ENCODE measurements at places on chromosomes 2 and 18.

DNA sequence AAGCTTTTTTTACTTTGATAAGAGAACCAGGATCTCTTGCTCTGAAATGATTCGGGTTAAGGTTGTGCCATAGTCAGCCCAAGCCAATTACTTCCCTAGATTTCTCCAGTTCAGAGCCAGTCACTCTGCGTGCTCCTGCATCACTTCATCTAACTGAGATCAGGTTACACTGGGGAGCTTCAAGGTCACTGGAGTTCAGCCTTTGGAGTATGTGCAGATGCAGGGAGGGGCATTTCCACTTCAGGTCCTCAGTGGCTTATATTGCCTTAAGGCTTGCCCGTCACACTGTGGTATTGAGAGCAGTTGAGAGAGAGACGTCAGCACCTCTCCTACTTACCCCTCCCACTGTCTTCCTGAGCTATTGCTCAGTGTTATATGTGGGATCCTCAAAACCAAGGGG is 317.8 kb downstream of the EPHA4 start:
- DNase-seq: no peak

DNA sequence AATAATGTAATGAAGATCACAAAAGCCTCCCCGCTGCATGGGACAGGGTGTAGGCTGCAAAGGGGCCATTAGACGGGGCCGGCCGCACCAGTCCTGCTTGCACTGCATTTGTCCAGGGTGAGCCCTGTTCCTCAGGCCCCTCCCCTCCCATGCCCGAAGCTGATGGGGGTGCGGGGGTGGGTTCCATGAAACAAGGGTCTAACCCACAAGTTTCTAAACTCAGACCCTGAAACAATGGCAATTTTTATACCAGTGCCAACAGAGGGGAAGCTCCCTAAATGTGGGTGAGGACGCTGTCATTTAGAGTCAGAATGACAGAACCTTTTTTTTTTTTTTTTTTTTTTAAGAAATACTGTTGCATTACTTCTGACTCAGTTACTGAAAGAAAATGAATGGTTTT is 39.7 kb downstream of the HS6ST1 start:
- no peak for DNase-seq

DNA sequence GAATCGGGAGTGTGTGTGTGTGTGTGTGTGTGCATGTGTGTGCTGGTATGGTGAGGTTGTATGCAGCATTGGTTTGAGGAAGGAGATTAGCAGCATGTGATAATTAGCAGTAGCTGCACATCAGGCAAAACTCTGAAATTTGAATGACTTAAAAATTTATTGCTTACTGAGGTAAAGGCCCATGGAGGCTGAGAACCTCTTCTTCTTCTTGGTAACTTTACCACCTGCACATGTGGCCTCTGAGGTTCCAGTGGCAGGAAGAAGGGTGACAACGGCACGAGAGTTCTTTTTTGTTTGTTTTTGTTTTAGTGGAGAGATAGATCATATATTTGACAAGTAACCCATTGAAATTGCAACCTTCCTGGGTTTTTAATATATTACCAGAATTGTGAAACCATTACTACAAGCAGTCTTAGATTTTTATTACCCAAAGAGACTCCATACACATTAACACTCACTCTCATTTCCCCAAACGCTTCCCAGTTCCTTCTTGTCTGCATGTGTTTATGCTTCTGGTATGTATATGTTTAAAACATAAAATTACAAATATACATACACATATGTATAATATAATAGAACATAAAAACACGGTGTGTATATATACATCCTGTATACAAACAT is 292.1 kb downstream of the PTGR3 start:
- DNase-seq: no peak

DNA sequence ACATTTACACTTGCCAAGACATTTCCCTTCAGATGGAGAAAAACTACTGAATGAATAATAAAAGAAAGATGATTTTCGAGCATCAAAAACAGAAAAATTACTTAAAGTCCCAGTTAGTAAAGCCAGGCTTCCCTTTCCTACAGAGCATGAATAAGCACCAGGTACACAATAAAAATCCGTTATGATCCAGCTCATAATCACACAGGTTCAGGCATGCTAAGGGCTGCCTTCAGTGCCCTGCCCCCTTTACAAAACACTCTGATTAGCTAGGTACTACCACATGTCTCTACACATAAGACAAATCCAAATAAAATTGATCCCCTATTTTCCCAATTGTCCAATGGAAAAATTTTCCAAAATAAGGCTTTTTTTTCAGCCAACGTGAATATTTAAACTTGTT is 413.2 kb upstream of the LRATD1 start:
- no peak for DNase-seq

GRCh38 chr2:219207884-219208740 is 1.5 kb downstream of the ZFAND2B start:
- peak; percentile 19 for DNase-seq

- DNase-seq: no peak
Measured at GRCh38 chr2:214014551-214015220, 396.2 kb upstream of the VWC2L start.

- no peak for DNase-seq
Measured at GRCh38 chr2:172329416-172329773, 98.0 kb upstream of the ITGA6 start.

GRCh38 chr2:159564081-159564480 is 52.3 kb downstream of the BAZ2B start:
- DNase-seq: no peak

- DNase-seq: no peak
Measured at GRCh38 chr2:162219426-162219825, 23.8 kb downstream of the FAP start.

DNA sequence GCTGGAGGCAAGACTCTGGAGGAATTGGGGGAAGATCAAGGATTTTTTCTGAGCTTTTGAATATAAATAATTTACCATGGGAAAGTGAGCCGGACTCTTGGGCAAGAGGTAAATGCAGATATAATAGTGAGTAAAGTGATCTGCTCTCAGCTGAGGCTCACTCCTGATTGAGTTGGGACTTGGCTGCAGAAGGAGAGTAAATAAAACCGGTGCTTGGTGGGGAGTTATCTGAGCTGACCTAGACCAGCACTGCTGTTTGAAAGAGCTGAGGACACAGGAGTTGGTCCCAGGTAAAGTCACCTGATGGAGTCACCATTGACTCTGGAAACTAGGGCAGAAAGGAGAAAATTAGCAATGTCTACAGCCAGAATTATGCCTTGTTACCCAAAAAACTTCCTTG is 57.3 kb upstream of the LRPPRC start:
- DNase-seq: no peak

DNA sequence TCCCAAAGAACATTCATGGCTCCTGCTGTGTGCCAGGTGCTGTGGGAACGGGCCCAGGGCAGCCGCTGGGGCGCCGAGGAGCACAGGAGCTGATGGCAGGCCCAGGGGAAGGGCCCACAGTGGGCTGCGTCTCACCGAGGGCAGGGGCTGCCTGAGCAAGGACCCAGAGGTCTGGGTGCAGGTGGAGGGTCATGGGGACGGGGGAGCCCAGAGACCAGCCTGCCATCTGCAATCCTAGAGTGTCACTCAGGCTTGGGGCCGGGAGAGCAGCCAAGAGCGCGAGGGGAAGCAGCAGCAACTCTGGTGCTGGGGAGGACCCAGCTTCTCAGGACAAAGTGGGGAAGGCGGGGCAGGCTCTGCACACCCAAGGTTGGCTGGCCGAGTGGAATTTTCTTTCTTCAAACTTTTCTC is 207.4 kb downstream of the HDAC4 start:
- no peak for DNase-seq

GRCh38 chr2:97718942-97719341 is 5.6 kb downstream of the ZAP70 start:
- no peak for DNase-seq

- no peak for DNase-seq
Measured at GRCh38 chr2:29382486-29382885, 267.3 kb downstream of the CLIP4 start.

- no peak for DNase-seq
Measured at GRCh38 chr2:121329786-121330185, 44.8 kb upstream of the TFCP2L1 start.

GRCh38 chr18:54957996-54958395 is 1.3 kb downstream of the CCDC68 start:
- no peak for DNase-seq

- no peak for DNase-seq
Measured at GRCh38 chr2:169683425-169684134, 10.6 kb downstream of the CFAP210 start.

- peak; percentile 2 for DNase-seq
Measured at GRCh38 chr2:53859206-53860181, at the start of gene GPR75. GPR75 (minus strand) TSS chr2:53859967; CDS start chr2:53854756, 5,211 bp downstream.

GRCh38 chr2:67684991-67685390 is 287.9 kb downstream of the ETAA1 start:
- DNase-seq: no peak

GRCh38 chr2:207285473-207285815 is 119.7 kb upstream of the KLF7 start:
- DNase-seq: no peak

- DNase-seq: no peak
Measured at GRCh38 chr18:76233876-76234675, 261.0 kb downstream of the ZNF516 start.

DNA sequence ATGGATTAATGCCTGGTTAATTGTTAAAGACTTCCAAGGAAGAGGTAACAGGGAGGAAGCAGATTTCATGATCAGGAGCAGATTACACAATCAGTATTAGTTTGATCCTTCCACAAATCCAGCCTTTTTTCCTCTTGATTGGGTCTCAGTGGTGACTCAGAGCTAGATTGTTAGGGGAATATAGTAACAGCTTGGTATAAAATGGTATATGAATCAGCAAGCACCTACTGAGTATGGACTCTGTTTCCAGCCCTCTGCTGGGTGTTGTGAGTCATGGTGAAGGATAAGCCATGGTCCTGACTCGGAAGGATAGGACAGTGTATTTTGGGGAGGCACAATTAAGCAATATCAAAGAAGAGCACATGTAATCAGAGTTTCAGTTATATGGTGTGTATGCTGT is 272.4 kb upstream of the DPP10 start:
- no peak for DNase-seq

- no peak for DNase-seq
Measured at GRCh38 chr2:14313341-14313740, 319.2 kb upstream of the LRATD1 start.

GRCh38 chr2:128797092-128797491 is 478.4 kb upstream of the HS6ST1 start:
- DNase-seq: no peak

GRCh38 chr2:159963700-159964099 is 98.7 kb downstream of the PLA2R1 start:
- DNase-seq: no peak

GRCh38 chr2:155377266-155377680 is 678.8 kb downstream of the KCNJ3 start:
- peak; percentile 19 for DNase-seq

GRCh38 chr18:44713435-44713834 is 32.7 kb downstream of the SETBP1 start:
- no peak for DNase-seq

- DNase-seq: no peak
Measured at GRCh38 chr2:237231593-237231992, 145.9 kb downstream of the COPS8 start.

GRCh38 chr2:72936660-72937355 is 19.5 kb downstream of the EMX1 start:
- no peak for DNase-seq

DNA sequence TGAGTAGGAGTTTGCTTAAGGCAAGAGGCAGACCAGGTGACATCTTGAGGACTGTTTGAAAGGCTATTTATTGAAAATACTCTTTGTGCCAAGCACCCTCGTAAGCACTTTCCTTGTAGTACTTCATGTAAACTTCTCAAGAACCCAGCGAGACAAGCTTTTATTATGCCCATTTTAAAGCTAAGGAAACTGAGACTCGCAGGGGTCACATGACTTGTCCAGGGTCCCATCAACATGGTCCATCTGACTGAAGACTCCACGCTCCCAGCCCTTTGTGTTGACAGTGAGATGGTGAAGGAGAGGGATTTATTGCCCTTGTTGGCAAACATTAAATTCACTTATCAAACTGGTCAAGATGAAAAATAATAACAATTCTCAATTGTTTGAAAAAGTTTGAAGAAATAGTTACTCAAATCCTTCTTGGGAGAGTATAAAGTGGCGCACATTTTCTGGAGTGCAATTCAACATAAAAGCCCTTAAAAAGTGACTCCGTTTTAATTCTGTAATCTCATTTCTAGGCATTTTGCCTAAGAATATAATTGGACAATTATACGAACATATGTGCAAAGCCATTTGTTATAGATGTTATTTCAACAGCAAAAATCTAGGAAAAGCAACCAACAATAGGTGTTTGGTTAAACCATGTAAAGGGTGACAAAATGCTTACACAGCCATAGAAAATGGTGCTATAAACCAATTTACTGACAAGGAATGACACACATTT is 270.5 kb upstream of the NCKAP5 start:
- DNase-seq: no peak

GRCh38 chr2:3132466-3132865 is 245.2 kb downstream of the EIPR1 start:
- DNase-seq: no peak

- no peak for DNase-seq
Measured at GRCh38 chr2:9554921-9555296, 721 bp downstream of the ADAM17 start.

DNA sequence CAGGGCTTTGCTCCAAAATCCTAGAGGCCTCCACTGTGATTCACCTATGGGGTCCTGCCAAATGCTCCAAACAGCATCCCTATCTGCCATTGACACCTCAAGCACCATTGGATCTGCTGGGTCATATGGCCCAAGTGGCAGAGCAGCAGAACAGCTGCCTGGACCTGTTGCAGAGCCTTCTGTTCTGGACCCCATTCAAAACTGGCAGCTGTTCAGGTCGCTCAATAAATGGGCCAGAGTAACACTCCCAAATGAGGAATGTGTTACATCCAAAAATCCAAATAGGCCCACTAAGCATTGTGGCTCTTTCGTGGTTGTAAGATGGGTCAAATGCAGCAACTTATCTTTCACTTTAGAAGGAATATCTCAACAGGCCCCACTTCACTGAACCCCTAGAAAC is 783.6 kb downstream of the DCDC2C start:
- DNase-seq: no peak

DNA sequence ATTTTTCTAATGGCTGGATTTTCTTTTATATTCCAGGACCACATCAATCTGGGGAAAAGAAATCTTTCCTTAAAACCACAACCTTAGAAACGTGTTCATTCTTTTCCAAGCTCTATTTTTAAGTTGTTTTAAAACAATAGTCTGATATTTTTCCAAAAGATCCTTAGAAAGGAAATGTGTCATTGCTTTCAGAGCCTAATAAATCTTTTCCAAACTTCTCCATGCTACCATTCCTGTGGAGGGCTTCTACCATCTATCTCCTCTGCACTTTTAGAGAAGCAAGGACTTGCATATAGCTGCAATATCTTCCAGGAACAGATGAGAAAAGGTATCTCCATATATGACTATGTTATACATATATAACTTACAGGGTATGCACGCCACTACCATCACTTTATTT is 21.2 kb downstream of the WDFY1 start:
- DNase-seq: no peak

DNA sequence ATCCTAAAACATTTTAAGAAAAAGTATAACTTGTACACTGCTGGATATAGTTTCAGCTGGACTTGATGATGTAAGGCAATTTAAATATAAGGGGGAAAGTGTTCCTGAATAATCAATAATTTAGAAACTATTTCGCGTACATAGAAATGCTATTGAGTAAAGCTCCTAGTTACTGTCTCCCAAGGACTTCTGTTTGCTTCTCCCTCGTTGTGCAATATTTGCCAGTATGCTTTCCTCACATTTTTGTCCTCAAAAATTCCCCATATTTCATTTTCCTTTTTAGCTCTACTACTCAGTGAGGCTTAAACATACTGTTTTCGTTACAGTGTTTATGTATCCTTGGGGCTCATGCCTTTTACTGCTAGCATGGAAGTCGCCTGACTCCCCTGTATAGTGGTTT is 36.9 kb downstream of the ATP9B start:
- DNase-seq: no peak

- DNase-seq: no peak
Measured at GRCh38 chr2:39778233-39778632, 825 bp downstream of the THUMPD2 start.

Measured in NCI-H1105 (cell line).